ENCODE measurements at places on chromosomes 16 and 17. TPM values are rescaled to one million over a fixed set of nuclear protein-coding genes. Genes with fewer than 3 reads are reported as not detected.

Gene RUNDC3A
- total RNA-seq = 0.69 TPM

Gene PER1
- total RNA-seq = 5.5 TPM

Gene PYDC1
- total RNA-seq = not detected

Gene MYH8
- not detected for total RNA-seq

Gene PRSS33
- not detected for total RNA-seq

Gene TCF25
- total RNA-seq = 68.4 TPM

Gene KRTAP1-5
- not detected for total RNA-seq

Gene SMIM5
- 0.83 TPM for total RNA-seq

Measured in A549 treated with DMSO at 1 μM for 4 hours (cell line).